ENCODE measurements at places on chromosomes 4 and X.
A peak's percentile ranks its signal among the peaks of the same experiment; 100 is the strongest.

DNA sequence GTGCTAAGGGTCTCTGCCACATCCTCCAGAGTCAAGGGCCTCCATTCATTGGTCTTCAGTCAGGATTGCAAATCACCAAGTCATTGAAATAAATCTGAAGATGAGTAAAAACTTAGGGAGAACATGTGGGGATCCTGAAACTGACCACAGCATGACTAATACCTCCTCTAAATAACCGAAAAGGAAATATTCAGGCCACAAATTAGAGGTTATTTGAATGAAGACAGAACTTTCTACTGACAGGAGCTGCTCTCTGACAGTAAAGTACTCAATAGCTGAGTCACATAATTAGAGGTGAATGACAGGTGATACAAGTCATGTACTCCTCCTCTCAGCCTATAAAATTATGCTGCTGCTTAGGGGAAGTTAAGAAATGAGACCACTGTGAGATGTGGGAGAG is 240.2 kb upstream of the F9 start:
- DNase-seq: peak; percentile 0

DNA sequence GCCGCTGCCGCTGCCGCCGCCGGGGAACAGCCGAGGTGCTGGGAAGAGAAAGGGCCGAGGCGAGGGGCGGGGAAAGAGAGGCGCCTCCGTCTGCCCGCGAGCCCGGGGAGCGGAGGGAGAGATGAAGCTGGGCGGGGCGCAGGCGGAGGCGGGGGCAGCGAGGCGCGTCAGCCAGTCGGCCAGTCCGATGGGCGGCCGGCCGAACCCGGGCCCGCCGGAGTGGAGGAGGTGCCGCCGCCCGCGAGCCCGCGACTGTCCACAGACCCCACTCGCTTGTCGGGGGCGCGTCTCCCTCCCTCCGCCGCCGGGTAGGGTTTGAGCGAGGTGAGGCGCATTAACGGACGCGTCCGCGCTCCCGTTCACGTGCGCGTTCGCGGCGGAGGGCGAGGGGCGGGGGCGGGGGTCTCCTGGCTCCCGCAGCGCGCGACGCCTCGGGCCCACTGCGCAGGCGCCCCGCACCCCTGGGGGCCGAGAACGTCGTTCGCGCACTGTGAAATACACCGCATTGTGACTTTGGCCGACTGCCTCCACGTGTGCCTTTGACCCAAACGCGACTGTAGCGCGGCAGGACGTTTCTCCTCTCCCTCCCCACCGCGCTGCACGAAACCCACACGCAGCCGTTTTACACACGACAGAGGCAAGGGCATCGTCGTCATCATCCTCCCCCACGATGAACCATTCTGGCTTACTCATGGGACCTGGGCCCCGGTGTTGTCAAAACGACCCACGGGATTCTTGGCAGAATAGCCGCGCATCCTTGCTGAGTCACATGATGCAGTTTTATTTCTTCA is at the start of gene NUDT11:
Gene NUDT11, minus strand, starts transcription at position 92 of the 791 bp plus-strand sequence. CDS start 148 bp downstream, outside the sequence.
- DNase-seq: peak; percentile 75

DNA sequence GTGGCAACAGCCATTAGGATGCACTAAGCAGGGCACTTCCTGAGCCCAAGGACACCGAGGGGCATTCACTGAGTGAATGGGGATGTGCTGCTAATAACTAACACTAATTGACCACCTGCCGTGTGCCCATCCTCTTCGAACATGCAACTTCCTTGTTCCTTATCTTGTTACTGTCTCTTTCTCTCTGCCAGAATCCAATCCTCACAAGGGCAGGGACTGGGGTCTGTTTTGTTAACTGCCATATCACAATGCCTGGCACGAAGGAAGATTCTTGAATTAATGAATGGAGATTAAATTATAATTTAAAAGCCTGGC is 1.3 kb downstream of the ERAS start:
- no peak for DNase-seq

GRCh38 chr4:16783119-16783518 is 115.3 kb downstream of the LDB2 start:
- DNase-seq: no peak

DNA sequence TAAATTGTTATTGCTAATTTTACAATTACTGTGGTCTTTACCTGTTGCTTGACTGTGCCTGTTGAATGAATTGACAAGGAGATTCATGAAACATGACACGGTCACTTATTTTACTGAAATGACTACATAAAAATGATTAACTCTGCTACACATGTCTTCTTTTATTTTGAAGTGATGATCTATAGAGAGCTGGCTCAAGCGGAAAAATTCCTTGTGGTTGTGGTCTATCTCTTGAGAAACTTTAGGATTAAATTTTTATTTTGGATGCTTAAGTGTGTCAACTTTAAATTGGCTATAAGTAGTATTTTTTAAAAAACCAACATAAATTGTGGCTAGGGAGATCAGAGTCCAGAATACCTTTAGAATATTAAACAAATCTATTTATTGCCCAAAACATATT is 131.8 kb upstream of the PITX2 start:
- peak; percentile 77 for DNase-seq

DNA sequence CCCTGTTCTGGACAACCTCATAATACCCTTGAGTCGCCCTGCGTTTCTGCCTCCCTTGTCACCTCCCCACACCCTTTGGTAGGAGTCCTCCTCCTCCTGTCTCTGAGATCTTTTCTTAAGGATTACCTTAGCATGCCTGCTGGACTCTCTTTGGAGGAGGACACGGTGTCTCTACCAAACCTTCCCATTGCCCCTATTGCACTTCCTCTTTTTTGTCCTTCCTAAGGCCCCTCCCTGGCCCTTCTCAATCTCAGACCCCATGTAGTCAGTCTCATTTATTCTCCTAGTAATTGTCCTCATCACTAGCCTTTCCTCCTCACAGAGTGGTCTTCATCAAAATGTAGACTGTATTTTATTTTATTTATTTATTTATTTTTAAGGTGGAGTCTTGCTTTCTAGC is 335.0 kb upstream of the SFRP2 start:
- no peak for DNase-seq
